ENCODE measurements at places on chromosomes 11 and 22.
A peak's percentile ranks its signal among the peaks of the same experiment; 100 is the strongest.

- no peak for DNase-seq
Observed at GRCh38 chr11:60764879-60765278, 8.2 kb downstream of the MS4A15 start.

DNA sequence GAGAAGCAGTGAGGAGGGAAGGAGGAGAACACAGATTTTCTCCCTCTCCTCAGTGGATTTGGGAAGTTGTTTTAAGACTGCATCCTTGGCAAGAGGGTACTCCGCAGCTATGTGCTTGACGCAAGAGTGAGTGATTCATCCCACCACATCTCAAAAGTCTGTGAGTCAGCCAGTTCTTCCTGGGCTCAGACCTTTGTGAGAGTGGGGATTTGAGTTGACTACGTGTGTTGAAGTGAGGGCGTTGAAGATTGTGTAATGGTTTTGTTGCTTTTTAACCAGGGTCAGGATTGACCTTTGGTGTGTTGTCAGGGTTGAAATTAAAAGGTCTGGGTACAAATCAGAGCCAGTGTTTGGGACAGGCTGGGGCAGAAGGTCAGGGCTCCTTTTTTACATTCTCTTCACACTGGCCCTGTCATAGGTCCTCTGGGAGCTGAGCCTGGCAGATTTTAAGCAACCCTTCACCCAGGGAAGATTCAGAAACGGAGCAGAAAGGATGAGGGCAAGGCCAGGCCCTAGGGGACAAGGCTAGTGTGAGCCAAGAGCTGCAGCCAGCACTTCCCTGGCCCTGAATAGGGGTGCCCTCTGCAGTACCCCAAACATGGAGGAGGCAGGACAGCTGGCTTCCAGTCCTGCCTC, 4.2 kb upstream of the C11orf86 start:
- DNase-seq, result peak; percentile 30

GRCh38 chr22:37633625-37634416, 5.6 kb upstream of the SH3BP1 start:
- peak; percentile 84 for DNase-seq

- DNase-seq, result no peak
Observed at GRCh38 chr11:96969251-96969650, 579.4 kb downstream of the JRKL start.

DNA sequence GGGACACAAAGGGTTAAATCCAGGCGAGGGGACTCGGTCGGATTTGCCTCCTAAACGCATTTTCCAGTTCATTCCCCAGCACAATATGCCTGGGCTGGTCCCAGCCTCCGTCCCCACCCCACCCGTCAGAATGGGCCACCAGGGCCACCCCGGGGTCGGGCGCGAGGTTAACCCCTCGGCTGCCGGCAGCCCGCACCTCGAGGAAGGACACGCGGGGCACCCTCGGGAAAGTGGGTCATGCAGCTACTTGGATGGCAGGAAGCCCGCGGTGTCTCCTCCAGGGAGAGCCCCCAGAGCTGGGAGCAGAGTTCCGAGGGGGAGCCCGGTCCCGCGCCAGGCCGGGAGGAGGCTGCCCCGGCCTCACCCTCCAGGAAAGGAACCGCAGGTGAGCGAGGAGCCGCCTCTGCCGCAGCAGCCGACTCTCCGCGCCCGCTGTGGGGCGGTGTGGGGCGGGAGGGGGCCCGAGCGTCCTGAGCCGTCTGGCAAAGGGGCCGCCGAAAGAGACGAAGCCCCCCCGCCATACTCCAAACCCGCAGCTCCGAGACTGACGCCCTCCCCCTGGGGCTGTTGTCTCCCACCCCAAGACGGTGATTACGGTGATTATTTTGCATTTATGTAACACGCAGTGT, 1.4 kb downstream of the NECTIN1 start:
- peak; percentile 17 for DNase-seq

DNA sequence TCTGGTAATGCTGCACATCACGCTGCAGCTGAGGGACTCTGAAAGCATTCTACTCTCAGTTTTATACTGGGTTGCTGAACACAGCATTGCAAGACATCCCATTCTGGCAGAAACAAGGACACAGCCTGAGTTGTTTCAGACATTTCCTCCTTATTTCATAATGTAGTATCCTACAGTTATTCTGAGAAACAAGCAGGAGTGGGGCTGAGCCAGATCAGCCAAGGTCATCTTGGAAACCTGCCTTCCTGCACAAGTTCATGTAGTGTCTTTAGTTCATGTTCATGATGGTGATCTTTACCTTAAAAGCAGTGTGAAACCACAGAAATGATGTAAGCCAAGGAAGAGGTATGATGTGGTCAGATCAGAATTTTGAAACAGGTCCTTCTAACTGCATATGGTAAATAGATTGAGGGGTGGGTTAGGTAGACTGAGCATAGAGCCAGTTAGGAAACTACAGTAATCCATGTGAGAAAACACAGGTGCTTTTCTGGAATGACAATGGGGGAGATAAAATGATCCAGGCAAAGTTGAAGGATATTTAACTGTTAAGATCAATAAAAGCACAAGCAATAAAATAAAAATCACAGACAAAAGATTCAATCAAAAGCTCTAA, 1686.8 kb downstream of the LRRC4C start:
- no peak for DNase-seq

GRCh38 chr11:43988040-43988817, 45.8 kb downstream of the C11orf96 start:
- DNase-seq, result no peak

DNA sequence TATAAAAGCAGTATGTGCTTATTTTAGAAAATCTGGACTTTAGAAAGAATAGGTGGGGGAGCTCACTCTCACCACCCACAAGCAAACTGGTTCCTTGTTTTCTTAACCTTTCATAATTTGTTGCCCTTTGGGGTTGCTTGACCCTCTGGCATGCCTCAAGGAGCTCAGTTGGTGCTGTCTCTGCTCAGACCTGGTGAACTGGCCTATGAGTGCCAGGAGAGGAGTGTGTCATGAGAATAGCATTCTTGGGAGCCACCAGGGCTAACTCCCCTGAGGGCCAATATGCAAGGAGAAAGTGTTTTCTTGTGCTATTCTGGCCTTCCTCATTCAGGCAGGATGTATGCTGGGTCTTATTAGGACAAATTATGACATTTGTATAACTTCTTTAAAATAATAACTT, 21.0 kb upstream of the AMOTL1 start:
- DNase-seq, result no peak

DNA sequence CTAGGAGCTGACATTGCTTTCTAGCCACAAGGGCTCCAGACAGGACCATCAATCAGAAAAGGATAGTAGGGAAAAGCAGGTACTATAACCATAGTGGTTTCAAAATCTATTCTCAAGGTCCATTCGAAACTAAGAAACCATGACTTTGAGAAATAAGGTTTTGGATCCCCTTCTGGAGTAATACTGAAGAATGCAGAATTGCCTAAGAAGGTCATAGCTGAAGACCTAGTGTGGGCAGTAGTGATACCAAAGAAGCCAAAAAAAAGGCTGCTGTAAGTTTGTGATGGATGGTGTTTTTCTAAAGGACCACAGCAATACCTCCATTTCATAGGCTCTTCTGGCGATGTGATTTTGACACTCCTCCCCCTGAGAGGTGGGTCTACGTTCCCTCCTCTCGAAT, 163.1 kb downstream of the MAML2 start:
- no peak for DNase-seq

DNA sequence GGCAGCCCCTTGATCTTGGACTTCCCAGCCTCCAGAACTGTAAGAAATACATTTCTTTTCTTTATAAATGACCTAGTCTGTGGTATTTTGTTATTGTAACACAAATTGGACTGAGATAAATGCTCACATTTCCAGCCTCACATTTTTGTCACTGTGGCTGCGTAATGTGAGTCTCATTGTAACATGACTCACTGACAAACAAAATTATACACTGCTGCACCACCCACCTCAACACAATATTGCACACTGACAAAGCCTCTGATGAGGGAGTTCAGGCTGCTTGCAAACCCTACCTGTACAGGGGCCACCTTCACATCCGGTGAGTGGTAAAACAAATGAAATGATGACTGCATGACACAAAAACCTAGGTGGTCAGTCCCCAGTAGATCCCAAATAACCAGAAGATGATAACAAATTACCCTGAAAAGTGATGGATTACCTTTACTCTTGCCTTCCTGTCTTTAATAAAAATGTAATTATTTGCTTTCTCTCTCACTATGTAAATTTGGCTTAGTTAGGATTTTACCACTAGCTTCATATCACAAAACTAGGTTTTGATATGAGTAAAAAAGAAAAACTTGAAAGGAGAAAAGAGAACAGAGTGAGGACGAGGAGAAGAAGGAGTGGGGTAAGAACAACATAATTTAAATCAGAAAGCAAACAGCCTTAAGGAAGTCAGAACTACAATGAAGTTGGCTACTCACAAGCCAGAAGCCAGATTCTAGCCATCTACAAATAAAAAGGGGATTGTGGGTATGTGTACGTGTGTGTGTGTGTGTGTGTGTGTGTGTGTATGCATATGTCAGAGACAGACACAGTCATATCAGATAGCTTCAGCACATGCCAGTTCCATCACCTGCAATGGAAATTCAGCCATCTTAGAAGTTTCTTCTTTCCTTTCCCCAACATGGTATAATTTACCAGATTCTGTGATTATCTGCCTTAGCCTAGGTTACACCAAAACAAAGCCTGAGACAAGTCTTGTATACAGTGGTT, 53.4 kb upstream of the SESN3 start:
- DNase-seq, result no peak

DNA sequence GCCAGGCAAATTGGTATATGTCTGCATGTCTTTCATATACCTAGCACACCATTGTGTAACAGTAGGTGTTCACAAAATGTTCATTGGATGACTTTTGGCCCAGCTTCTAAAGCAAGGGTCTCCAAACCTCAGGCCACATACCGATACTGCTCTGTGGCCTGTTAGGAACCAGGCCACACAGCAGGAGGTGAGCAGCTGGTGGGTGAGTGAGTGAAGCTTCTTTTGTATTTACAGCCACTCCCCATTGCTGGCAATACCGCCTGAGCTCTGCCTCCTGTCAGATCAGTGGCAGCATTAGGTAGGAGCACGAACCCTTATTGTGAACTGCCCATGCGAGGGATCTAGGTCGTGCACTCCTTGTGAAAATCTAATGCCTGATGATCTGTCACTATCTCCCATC, 836.6 kb downstream of the NTM start:
- no peak for DNase-seq

DNA sequence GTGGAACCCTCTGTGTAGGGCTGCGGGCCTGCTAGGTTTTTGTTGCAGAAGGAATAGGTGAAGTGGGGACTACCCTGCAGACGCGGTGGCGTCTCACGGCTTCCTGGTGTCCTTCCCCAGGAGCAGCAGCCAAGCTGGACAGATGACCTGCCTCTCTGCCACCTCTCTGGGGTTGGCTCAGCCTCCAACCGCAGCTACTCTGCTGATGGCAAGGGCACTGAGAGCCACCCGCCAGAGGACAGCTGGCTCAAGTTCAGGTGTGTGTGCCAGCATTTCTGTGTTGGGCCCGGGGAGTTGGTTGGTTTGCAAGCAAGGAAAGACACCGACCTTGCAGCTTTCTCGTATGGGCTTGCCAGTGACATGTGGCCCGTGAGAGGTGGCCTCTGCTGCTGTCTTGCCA, 15.3 kb downstream of the TAB1 start:
- no peak for DNase-seq

DNA sequence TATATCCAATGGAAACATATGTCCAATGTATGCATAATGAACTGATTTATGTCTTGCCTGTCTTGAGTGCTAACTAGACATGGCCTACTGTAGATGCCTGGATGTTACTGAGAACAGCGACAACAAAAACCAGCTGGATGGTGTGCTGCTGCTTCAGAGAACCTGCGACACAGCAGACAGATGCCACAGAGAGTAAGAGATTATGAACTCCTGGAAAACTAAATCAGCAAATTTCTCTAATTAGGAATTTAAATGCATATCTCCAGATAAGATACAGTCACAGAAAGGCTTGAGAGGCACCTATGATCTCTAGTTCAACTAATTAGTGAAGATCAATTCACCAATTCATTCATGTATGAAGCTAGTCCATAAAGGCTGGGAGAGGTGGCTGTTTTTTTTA, 1508.0 kb upstream of the TENM4 start:
- no peak for DNase-seq

DNA sequence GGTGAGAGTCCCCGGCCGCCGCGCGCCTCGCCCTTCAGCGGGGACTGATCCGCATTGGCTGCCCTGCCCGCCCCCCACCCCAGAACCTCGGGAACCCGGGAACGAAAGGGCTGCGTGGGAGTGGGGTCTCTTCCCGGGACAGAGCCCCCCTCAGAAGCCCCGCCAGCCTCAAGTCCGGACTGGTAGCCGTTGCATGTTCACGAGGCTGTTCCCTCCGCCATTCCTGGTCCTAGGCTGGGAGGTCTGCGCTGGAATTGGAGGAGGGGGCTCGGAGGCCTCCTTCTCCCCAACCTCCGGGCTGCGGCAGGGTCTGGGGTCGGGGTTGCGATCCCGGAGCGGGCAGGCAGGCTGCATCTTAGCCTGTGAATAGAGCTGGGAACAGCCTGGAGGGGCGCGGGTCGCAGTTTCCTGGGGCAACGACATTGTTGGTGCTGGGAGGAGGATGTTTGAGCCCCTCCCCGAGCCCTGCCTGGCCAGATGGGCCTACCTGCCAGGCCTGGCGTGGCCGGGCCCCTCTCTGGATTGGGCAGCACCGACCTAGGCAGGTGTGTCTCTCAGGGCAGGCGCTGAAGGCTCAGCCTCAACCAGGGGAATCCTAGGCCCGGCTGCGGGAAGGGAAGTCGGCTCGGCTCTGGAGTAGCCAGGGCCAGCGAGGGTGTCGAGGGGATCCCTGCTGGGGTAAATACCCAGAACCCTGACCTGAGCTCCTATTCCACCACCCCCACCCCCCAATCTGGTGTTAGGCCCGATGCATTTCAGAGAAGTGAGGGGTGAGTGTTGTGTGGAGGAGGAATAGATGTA, 670 bp downstream of the MAPK8IP1 start:
- no peak for DNase-seq

GRCh38 chr22:35591714-35592417, 25.3 kb downstream of the MB start:
- DNase-seq, result no peak

GRCh38 chr11:117828611-117829368, 4.2 kb upstream of the FXYD2 start:
- DNase-seq, result peak; percentile 95

DNA sequence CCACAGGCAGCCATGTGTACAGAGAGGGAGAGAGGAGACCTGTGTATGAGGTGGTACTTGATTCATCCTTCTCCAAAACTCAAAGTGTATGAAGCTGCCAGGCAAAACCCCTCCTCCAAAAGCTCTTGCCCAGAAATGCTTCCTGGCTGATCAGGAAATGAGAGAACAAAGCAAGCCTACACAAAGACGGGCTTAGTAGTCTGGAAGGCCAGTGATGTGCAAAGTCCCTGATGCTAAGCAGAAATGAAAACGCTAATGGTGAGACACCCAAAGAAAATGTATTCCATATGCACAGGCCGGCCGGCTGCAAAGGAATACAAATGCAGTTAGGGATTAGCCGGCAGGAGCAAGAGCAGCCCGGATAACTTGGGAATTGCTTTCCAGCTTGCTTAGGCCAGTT, 234.9 kb upstream of the CADM1 start:
- no peak for DNase-seq
